CD4-positive, alpha-beta memory T cell (primary cell): ENCODE measurements at places on chromosomes 1 and 21.

DNA sequence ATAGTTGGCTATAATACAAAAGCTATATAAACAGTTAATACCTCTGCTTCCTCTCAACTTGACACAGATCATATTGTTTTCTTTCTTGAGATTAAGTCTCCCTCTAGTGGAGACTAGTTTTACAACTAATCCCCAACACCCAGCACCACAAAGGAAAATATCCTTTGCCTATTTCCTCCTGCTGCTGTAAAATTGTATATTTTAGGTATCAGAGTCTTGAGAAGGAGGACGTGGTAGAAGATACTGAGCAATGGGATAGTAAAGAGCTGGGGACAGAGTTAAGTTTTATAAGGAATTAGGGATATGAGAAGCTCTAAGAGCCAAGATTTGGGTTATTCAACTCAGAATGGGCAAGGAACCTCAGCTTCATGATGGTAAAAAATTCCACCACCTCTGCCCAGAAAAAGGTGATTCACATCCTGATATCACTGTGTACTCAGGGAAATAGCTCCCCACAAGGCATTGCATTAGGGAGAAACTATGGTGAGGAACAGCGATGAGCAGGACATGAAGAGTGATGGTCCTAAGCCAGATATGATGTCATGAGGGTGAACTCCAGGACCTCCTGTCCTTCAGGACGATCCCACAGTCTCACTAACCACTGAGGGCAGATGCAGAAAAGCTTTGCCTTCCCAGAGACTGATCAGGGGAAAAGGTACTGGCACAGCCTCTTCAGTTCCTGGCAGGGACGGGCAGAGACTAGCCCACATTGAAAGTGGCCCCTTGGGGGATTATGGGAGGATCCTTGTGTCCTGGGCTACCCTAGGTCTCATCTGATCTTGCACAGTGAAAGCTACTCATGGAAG, 14.7 kb upstream of the CFAP126 start:
- H3K4me1 ChIP-seq: peaks cover 17% of the 10 kb centered on the region
- H3K27ac ChIP-seq: no peak overlapping the region
- H3K36me3 ChIP-seq: no peaks in the 10 kb centered on the region
- H3K27me3 ChIP-seq: no peaks in the 10 kb centered on the region
- peak; percentile 61 for DNase-seq

DNA sequence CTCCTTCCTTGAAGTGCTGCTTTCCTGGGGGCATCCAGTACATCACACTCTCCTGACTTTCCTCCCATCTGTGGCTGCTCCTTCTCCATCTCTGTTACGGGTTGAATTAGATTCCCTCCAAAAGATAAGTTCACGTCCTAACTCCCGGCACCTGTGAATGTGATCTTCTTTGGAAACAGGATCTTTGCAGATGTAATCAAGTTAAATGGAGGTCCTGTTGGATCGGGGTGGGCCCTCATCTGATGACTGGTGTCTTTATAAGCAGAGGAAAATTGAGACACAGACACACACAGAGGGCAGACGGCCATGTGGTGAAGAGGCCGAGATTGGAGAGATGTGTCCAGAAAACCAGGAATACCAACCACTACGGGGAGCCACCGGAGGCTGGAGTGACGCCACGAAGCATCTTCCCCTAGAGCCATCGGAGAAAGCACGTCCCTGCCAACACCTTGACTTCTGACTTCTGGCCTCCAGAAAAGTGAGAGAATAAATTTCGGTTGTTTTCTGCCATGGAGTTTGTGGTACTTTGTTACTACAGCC, 36.0 kb downstream of the ZBTB18 start:
- no peak overlapping the region for H3K27ac ChIP-seq
- H3K27me3 ChIP-seq: no peaks in the 10 kb centered on the region
- H3K36me3 ChIP-seq: no peaks in the 10 kb centered on the region
- no peaks in the 10 kb centered on the region for H3K4me1 ChIP-seq
- no peak overlapping the region for H3K4me3 ChIP-seq

GRCh38 chr1:60596791-60597750, 485.3 kb upstream of the NFIA start:
- no peak overlapping the region for H3K4me3 ChIP-seq
- H3K27me3 ChIP-seq: no peaks in the 10 kb centered on the region
- DNase-seq: no peak

- H3K36me3 ChIP-seq: no peaks in the 10 kb centered on the region
- no peaks in the 10 kb centered on the region for H3K4me1 ChIP-seq
- peaks cover 17% of the 10 kb centered on the region for H3K27me3 ChIP-seq
- no peak overlapping the region for H3K4me3 ChIP-seq
- no peak for DNase-seq
These were observed 1.0 kb upstream of the KAZN start for GRCh38 chr1:14597343-14598006.

DNA sequence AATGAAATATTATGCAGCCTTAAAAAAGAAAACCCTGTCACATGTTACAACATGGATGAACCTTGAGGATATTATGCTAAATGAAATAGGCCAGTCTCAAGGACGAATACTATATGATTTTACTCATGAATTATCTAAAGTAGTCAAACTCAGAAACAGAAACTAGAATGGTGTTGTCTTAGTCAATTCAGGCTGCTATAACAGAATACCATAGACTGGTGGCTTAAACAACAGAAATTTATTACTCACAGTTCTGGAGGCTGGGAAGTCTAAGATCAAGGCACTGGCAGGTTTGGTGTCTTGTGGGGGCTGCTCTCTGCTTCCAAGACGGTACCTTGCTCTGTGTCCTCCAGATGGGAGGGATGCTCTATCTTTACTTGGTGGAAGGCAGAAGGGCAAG, 113.8 kb upstream of the DNAH14 start:
- H3K36me3 ChIP-seq: no peaks in the 10 kb centered on the region
- no peaks in the 10 kb centered on the region for H3K4me1 ChIP-seq
- DNase-seq: no peak
- H3K27ac ChIP-seq: no peak overlapping the region
